GM12878 (cell line): ENCODE measurements at places on chromosomes 3 and 15. TPM values are rescaled to one million over a fixed set of nuclear protein-coding genes. Genes with fewer than 3 reads are reported as not detected.
A peak's percentile ranks its signal among the peaks of the same experiment; 100 is the strongest.

SERINC4 gene
- total RNA-seq = 0.13 and 0.15 TPM in 2 replicates

CLDN11 gene
- total RNA-seq = 0.15 and 0.29 TPM in 2 replicates

IL5RA gene
- 0.19 TPM in 1 of 2 replicates, not detected in the other for total RNA-seq

CAMKV gene
- 0.16 TPM in 1 of 2 replicates, not detected in the other for total RNA-seq

GOLGA8R gene
- total RNA-seq = 0.13 TPM in 1 of 2 replicates, not detected in the other

CLEC3B gene
- total RNA-seq = 0.23 TPM in 1 of 2 replicates, not detected in the other

INSYN1 gene
- total RNA-seq = not detected in 2 replicates

CPNE9 gene
- not detected in 2 replicates for total RNA-seq

IMPG2 gene
- total RNA-seq = 0.11 and 0.13 TPM in 2 replicates

C15orf39 gene
- total RNA-seq = 128 and 139 TPM in 2 replicates

MCF2L2 gene
- total RNA-seq = 1.6 and 2.2 TPM in 2 replicates

MUC13 gene
- total RNA-seq = 0.80 and 0.92 TPM in 2 replicates

GRCh38 chr15:78988361-78988911 is 43.6 kb upstream of the CTSH start:
- peak; percentile 63 for DNase-seq

GRCh38 chr15:34644061-34644460 is 60.6 kb upstream of the GOLGA8B start:
- no peak for DNase-seq

- DNase-seq = no peak
Measured at GRCh38 chr3:50559702-50560101, 7.8 kb downstream of the C3orf18 start.

DNA sequence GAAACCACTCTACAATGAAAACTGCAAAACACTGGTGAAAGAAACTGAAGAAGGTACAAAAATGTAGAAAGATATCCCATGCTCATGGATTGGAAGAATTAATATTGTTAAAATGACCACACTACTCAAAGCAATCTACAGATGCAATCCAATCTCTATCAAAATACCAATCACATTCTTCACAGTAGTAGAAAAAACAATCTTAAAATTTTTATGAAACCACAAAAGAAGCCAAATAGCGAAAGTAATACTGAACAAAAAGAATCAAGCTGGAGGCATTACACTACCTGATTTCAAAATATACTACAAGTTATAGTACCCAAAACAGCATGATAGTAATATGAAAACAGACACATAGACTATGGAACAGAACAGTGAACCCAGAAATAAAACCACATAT is 36.9 kb downstream of the TXNRD3 start:
- no peak for DNase-seq

DNA sequence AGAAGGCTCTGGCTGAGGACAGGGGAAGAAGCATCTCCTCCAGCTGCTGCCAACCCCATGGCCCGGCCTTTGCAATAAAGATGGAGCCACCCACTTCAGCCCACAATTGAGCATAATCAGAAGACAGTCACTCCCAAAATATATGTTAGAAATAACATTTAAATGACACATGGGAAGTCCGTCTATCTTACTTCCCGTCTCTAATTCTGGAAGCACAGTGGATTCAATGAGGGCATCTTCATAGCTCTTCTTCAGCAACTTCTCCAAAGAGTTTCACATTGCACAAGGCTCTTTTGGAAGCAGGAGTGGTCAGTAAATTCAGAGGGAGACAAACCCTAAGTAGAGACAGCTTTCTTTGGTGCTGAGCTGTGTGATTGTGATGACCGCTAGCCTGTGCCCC is 67.0 kb upstream of the SEC61A1 start:
- no peak for DNase-seq

DNA sequence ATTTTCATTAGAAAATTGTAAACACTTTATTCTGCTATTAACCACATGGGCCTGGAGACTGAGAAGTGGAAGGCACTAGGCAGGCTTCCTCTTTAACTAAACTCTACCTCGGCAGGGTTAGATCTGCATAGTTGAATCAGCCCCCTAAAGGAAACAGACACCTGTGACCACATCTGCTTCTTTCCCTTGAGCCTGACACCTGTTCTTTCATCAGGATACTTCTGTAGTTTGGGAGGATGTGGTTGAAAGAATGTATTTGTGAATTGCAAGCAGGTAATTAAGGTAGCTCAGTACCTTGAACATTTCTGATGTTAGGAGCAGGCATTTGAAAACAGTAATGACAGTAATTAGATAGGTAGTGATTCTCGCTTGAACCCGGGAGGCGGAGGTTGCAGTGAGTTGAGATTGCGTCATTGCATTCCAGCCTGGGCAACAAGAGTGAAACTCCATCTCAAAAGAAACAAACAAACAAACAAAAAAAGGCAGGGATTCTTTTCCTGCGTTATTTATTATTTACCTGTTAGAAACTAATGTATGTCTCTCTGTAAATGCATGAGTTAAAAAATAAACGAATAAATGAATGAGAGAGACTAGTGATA is 468.5 kb downstream of the NLGN1 start:
- DNase-seq = no peak

GRCh38 chr3:149382518-149382917 is 5.1 kb upstream of the TM4SF1 start:
- no peak for DNase-seq

DNA sequence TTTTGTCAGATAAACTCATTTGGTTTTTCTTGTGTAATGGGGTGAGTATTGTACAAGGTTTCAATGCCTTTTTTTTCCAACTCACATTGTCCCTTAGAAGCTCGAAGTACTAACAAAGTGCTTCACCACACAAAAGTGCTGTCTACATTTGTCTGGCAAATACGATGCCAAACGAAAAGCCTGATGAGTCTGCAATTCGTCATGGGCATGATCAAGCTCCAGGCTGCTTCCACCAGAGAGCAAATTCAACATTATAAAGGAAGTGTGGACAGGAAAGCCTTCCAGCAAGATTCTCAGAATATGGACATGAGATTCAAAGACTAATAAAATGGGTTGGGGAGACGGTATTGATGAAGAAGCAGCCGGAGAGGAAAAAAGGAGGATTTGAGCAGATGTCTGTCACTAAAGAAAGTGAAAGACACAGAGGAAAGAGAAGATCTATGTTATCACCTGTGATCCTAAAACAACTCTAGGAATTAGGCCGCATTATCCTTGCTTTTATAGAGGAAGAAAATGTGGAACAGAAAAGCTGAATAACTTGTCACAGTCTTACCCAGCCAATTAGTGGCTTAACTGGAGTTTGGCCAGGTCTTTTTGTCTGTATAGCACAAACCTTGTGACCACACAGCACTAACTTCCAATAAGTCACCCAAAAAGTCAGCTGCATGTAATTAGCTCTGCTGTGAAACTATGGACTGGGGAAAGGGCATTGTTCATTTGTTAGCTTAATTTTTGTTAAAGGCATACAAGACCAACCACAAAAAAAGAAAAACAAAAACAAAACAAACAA is 494.8 kb downstream of the FHIT start:
- no peak for DNase-seq

GRCh38 chr3:49339581-49339940 is 292 bp downstream of the USP4 start:
- DNase-seq = no peak

- no peak for DNase-seq
Measured at GRCh38 chr3:16697443-16698147, 92.4 kb upstream of the DAZL start.

- DNase-seq = peak; percentile 17
Measured at GRCh38 chr3:80770106-80771074, 991.1 kb downstream of the GBE1 start.

DNA sequence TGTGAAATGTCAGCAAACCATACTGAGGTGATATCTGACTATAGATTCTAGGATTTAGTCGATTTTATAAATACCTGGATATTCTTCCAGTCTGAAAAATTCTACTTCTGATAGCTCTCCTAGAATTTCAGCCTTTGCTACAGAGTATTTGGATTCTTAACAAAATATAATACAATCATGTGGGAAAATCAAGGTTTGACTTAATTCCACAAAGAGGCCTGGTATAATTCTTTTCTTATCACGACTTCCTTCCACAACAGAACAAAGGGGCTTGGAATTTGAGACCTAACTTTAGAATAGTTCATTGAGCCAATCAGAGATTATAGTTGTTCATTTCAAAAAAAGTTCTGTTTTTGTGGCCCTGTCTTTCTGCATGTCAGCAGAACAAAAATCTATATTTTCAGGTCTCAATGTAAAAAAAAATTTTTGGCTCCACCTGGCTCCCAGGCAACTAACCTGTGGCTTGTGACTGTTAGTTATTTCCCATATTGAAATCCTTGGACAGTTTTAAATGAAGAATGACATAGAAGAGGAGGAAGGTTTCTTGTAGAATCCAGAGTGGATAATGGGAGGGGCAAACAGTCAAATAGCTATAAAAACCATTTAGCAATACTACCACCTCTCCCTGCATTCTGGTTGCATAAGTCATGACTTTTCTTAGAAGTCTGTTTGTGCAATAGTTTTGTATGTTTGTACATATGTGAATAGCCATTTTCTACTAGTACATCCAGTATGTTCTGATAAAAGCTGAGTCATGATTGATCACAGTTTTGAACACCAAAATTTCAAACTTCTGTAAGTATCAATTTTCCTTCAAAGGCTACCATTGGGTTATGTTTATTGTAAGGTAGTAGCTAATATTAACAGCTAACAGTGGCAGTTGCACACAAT is 4.0 kb downstream of the TM4SF1 start:
- no peak for DNase-seq

DNA sequence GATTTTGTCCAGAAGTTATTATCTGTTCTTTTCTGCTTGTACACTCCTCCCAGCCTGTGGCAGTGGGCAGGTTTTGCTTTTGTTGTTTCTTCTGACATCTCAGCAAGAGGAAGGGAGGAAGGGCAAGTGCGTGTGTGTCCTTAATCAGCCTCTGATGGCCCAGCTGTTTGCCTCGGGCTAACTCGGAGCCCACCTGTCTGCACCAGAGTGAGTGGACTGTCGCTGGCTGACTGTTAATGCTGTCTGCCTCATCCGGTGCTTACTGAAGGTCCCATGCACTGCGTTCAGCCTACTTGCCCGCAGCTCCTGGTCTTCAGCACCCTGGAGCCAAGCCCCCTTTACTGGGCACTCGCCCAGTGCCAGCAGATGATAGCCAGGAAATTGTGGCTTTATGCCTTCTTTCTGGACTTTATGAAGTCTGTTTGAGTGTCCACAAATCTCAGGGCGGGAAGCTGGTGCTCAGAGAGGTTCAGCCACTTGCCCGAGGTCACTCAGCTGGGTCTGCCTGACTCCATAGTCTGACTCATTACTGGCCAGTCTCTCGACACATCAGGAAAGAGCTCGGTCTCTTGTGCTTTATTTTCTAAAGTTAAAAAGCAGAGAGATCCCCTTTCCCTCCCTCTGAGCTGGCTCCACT is 89.5 kb downstream of the CHRNA7 start:
- DNase-seq = no peak

- DNase-seq = peak; percentile 37
Measured at GRCh38 chr15:58227706-58228543, 89.7 kb downstream of the AQP9 start.

GRCh38 chr3:26721047-26721446 is 98.5 kb downstream of the LRRC3B start:
- DNase-seq = no peak

DNA sequence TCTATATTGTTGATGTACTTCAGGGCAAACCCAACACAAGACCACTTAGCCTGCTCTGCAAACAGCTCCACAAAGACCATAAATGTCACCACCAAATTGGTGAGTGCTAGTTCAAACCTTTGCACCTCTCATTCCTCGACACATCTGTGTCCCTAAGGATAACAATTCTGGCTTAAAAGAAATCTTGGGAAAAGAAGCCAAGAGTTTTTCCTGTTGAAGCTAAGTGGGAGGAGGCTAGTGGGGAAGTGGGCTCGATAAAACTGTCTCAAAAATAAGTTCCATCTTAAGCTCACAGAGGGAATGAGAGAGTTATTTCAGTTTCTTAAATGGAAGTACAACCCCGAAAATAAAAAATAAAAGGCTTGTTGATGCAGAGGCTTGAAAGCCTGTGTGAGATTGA is 40.4 kb upstream of the PRICKLE2 start:
- DNase-seq = no peak

DNA sequence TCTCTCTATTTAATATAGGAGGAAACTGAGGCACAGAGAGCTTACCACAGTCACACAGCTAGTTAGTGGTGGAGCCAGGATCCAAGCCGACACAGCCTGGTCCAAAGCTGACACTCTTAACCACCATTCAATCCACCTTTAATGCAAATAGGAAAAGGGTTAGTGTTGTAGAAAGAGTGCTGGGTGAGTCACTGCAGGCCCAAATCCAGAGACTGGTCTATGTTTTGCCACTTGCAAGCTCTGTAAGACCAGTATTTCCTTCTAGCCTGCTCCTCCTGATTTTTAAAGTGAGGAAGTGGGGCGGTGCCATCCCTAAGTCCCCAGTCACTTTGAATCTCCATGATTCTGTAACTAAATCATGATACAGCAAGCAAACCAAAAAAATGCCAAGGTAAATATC is 111.0 kb downstream of the MECOM start:
- no peak for DNase-seq
